Kidney epithelial cell (primary cell): ENCODE measurements at places on chromosomes 5 and 9. TPM values are rescaled to one million over a fixed set of nuclear protein-coding genes. Genes with fewer than 3 reads are reported as not detected.

Gene KLHL3
- 1.6 and 2.8 TPM in 2 replicates for total RNA-seq

Gene COL23A1
- total RNA-seq, result 0.17 and 0.21 TPM in 2 replicates

Gene GALNT12
- 10.2 and 11.5 TPM in 2 replicates for total RNA-seq

Gene SIT1
- total RNA-seq, result not detected in 2 replicates

Gene IFNE
- 0.34 and 1.0 TPM in 2 replicates for total RNA-seq

Gene LARP1
- total RNA-seq, result 142 and 147 TPM in 2 replicates

Gene CDK7
- 50.3 and 52.8 TPM in 2 replicates for total RNA-seq

Gene NUDT12
- 11.2 and 13.1 TPM in 2 replicates for total RNA-seq

Gene HMCN2
- total RNA-seq, result 0.14 TPM in 1 of 2 replicates, not detected in the other

Gene TRIM7
- 2.9 and 4.4 TPM in 2 replicates for total RNA-seq

Gene RANBP3L
- 0.07 TPM in 1 of 2 replicates, not detected in the other for total RNA-seq

Gene CSNK1A1
- total RNA-seq, result 250 and 270 TPM in 2 replicates

GRCh38 chr9:97923529-97924108 is 1.3 kb upstream of the TRMO start:
- DNase-seq, result peak; percentile 28

DNA sequence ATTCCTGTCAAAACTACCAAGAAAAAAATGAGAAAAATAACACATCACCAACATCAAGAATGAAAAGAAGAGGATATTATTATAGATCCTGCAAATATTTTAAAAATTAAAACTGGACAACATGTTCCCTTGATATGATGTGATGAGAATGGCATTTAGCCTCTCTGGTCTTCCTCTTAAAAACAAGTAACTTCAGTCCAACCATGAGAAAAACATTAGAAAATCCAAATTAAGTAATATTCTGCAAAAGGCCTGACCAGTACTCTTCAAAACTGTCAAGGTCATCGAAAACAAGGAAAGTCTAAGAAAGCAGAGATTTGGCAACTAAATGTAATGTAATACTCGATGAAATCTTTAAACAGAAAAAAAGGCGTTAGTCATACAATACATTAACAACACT is 167.1 kb upstream of the SNX2 start:
- DNase-seq, result no peak

DNA sequence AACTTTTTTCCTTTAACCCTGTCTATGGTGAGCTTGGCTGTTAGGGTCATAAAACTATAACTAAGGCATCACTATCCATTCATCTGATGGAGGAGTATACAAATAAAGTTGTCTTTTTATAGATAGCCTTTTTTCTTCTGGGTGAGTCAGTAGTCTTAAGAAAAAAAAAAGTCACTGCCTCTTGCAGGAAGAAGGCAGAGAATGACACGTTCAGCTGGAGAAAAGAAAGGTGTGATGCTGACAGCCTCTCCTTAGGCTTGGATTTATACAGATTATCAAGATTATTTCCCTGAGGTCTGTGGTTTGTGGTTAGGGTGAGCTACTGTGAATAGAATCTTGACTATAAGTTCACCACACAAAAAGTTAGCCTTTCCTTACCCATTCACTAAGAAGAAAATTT is 23.0 kb downstream of the EPB41L4B start:
- peak; percentile 65 for DNase-seq

- no peak for DNase-seq
Observed at GRCh38 chr9:88177371-88177770, 39.1 kb upstream of the SPATA31C2 start.

- DNase-seq, result no peak
Observed at GRCh38 chr9:113238202-113238858, 17.0 kb downstream of the SLC31A1 start.

- DNase-seq, result no peak
Observed at GRCh38 chr5:173197375-173197891, 37.6 kb downstream of the NKX2-5 start.

DNA sequence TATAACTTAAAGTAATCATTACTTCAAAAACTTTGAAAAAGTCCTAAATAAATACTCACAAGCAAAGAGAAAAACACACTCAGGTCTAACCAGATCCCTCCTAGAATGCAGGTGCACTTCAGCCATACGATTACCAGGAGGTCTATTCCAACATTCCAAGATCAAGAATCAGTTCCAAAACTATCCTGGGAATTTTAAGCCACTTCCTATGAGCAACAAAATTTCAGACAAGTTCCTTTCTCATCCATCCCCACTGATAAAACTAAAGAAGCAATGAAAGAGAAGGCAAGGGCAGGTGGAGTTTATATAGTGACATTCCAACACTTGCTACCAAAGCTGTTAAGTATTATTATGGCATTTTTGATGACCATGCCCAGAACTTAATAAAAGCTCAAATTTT is 29.6 kb downstream of the MLLT3 start:
- peak; percentile 32 for DNase-seq

- no peak for DNase-seq
Observed at GRCh38 chr9:35797311-35798109, 6.1 kb downstream of the NPR2 start.

GRCh38 chr9:91659529-91660495 is 236.2 kb upstream of the NFIL3 start:
- no peak for DNase-seq

GRCh38 chr5:151048526-151048925 is 28.1 kb downstream of the GPX3 start:
- no peak for DNase-seq

DNA sequence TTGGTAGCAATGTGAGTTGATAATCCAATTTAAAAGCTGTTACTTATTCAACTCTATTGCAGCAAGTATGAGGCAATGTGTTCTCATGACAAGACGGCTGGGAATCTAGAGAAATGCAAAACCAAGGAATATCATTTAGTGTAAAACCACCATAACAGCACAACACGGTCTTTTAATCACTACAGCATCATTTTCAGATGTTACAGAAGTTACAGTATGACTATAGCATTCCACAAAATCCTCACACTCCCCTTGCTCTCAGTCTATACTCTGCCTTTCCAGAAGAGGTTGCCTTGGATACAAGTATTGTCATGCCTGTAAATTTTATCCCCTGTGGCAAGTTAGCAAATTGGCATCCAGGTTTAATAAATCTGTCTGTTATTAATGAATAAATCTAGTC is 28.6 kb upstream of the TAS2R1 start:
- DNase-seq, result no peak

- no peak for DNase-seq
Observed at GRCh38 chr9:22031655-22032411, 22.7 kb upstream of the CDKN2B start.

- DNase-seq, result no peak
Observed at GRCh38 chr5:10743526-10743925, 17.5 kb downstream of the DAP start.

GRCh38 chr9:136926154-136926704 is 18.3 kb downstream of the FBXW5 start:
- no peak for DNase-seq

DNA sequence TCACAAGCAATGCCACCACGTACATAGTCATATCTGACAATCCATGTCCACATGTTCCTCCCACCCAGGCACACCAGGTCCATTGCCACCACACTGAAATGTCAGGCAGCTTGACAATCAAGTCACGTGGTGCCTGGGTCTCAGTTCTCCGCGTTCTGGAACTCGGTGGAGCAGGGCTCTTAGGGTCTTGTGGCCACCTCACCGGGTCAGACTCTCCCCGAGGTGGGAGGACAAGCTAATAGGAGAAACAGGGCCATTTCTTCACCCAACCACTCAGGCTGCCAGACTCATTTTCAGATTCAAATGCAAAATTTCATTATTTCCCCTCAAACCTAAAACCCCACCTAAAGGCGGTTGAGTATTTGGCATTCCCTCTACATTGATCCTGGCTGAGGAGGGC is 200.5 kb upstream of the GAS1 start:
- DNase-seq, result no peak

GRCh38 chr5:134398609-134399155 is 13.0 kb downstream of the CDKN2AIPNL start:
- DNase-seq, result no peak

DNA sequence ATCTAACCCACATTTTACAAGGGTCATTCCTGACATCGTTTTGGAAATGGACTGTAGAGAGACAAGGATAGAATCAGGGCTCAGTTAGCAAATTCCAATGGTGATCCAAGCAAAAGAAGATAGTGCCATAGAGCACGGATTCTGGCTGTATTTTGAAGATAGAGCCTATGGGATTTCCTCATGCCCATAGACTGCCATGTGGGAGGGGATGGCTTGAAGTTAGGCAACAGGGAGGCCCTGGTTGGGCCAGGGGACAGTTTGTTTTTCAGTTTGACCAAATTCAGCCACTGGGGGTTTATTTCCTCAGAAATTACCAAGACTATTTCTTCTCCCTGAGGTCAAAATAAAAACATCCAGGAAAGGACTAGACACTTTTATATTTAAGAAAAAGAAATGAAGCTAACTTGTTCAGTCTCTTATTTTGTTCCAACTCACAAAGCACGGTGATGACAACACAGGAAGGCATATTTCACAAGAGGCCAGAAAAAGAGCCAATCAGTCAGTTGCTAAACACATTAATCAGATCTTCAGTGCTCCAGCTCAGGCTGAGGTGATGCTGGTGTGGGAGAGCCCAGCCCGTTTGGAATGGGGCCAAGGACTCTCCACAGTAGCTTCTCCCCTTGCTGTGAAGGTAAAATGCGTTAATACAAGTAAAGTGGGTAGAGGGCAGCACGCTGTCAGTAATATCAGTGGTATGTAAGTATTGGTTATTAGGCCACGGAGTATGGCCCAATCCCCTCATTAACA is 4.4 kb upstream of the DCTN4 start:
- DNase-seq, result peak; percentile 79

GRCh38 chr5:144332265-144332664 is 161.6 kb downstream of the KCTD16 start:
- DNase-seq, result no peak

DNA sequence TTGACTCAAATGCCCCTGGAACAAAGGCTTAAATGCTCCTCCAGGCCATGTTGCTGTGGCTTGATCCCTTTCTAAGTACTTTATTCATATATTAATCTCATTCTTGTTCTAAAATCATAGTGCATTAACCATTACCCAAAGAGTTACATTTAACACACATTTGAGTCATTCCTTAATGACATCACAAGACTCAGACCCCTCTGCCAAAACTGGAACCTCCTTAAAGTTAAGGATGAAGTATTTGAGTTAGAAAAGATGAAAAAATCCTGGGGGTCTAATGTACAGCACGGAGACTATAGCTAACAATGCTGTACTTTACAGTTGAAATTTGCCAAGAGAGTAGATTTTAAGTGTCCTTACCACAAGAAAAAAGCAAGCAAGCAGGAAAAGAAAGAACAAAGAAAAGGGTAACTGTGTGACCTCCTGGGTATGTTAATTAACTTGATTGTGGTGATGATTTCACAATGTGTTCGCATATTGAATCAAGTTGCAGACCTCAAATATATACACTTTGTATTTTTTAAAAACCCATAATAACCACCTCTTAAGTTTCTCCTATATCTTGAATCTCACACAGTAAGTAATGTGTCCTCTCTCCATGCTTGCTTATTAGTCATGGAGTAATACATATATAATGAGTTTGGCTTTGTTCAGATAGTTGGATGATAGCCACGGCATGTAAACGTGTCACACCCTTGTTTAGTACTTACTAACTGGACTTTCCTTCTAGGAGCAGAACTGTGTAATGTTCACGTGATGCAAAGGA is 376.9 kb downstream of the SEMA5A start:
- no peak for DNase-seq

DNA sequence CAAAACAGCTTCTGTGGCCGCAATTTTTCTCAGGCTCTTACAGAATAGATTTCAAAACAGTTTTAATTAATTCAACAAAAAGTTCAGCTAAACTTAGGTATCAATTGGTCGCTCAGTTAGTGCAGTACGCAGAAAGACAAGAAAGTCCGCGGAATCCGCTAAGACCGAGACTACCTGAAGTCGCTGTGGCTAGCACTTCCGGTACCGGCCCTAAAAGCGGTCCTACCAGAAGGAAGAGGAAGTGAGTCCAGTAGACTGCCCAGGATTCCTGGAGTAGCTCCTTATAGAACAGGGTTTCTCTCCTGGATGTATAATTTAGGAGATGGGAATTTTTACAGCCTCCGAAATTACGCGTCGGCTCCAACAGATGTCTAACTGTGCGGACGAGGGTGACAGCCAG is 16.6 kb upstream of the PCDHB2 start:
- DNase-seq, result no peak

DNA sequence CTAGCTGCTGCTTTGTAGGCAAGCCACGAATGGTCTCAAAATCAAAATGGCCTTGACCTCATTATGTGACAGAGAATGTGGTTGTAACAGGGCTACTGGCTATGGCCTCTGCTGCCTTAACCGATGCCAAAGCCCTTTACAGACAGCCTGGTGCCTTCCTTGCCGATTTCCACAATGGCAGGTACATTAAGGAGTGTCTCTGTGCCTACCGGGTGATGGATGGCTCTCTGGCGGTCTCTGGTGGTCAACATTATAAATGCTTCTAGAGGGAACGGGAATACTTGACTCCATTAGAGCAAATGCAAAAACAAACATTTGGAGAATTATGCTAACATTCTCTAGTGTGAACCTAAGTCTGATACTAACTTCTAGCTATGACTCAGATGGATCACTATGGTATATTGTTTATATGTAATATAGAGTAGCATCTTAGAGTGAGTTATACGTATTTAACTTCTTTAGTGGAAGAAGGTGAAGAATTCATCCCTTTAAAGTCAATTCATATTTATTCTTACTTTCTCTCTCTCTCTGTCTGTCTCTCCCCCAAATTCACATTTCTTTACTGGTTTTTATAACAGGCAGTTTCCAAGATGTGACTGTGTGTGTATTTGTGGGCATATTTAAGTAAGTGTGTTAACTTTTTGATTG is 52.5 kb downstream of the RPS23 start:
- DNase-seq, result peak; percentile 5

GRCh38 chr5:58117542-58117941 is 342.3 kb downstream of the PLK2 start:
- no peak for DNase-seq

GRCh38 chr9:16726718-16727451 is 143.6 kb downstream of the BNC2 start:
- no peak for DNase-seq

GRCh38 chr9:91241909-91242308 is 119.8 kb downstream of the AUH start:
- peak; percentile 19 for DNase-seq

- peak; percentile 74 for DNase-seq
Observed at GRCh38 chr5:94901191-94901979, 282.9 kb downstream of the SLF1 start.

GRCh38 chr5:94682814-94683520 is 64.5 kb downstream of the SLF1 start:
- DNase-seq, result no peak

DNA sequence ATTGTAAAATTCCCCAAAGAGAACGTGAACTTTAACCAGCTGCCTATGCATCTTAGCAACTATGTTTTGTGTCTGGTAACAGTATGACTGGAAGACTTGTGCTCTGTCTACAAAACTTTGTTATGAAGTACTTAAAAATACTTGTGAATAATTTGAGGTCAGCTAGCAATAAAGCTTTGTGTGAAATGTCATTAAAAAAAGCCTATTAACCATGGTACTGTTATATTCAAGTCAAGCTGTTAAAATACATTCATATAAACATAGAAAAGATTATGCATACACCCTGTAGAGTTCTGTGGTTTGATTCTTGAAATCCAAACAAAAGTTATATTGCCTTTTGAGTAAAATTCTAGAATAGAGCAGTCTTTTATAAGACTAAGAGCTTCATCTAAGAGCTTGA is 60.1 kb downstream of the VCAN start:
- DNase-seq, result no peak
